Upper lobe of left lung (tissue), 6 donors: ENCODE measurements at places on chromosomes 2 and 18. TPM values are rescaled to one million over a fixed set of nuclear protein-coding genes. Genes with fewer than 3 reads are reported as not detected.
A peak's percentile ranks its signal among the peaks of the same experiment; 100 is the strongest.

ZNF892 gene
- total RNA-seq = 13.6 TPM

DNA sequence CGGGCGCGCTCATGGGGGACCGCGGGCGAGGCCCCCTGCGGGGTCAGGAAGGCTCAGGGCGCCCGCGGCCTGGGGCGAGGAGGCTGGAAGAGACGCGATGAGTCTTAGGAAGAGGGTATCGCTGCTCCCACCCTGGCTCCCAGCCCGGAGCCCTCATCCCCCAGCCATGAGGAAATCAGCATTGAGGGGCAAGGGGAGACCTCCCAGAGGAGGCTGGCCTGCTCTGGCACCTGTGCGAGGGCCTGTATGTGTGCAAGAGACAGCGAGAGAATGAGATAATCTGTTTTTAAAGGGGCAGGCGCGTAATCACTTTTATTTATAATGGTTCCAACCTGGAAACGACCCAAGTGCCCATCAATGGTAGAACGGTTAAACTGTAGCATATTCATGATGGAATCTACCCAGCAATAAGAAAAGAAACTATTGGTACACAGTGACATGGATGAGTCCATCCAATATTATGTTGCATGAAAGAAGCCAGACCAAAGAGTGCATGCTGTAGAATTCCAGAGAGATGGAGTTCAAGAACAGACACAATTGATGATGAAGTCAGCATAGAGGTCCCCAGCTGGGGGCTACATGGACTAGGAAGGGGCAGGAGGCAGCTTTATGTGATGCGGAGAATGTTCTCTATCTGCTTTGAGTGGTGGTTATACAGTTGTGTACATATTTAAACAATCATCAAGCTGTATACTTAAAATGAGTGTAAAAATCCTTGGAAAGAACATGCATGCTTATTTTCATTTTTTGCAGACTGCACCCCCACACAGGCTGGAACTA lies 14.4 kb downstream of the FBXO41 start:
- peaks cover 5% of the 10 kb centered on the region for H3K4me1 ChIP-seq
- DNase-seq = no peak
- H3K4me3 ChIP-seq = peak overlapping the region; percentile 22
- H3K27ac ChIP-seq = no peak overlapping the region
- H3K27me3 ChIP-seq = no peaks in the 10 kb centered on the region

DNA sequence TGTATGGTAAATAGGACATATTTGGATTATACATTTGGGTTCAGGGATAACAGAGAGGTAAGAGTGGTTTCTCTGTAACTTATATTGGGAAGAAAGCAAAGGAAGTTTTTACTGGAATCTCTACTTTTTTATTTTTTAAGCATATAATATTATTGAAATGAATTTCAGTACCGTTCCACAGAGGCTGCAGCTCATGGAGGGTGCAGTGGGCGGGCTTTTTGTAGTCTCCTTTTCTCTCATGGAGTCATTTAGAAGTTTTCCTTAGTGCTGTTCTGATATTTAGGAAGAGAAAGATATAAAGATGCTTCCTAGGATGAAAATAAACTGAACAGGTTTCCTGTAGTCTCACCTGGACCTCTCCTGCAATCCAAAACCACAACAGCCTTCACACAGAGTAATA lies 1153.3 kb upstream of the TMEFF2 start:
- no peak for DNase-seq
- no peaks in the 10 kb centered on the region for H3K4me1 ChIP-seq
- no peaks in the 10 kb centered on the region for H3K27me3 ChIP-seq
- H3K36me3 ChIP-seq = no peaks in the 10 kb centered on the region
- no peak overlapping the region for H3K27ac ChIP-seq

- H3K4me3 ChIP-seq = no peak overlapping the region
- no peaks in the 10 kb centered on the region for H3K4me1 ChIP-seq
- no peaks in the 10 kb centered on the region for H3K36me3 ChIP-seq
- no peaks in the 10 kb centered on the region for H3K27me3 ChIP-seq
- no peak overlapping the region for H3K27ac ChIP-seq
- peak; percentile 16 for DNase-seq
Observed at GRCh38 chr18:79386547-79386946, 9.2 kb upstream of the NFATC1 start.

CFAP221 gene
- total RNA-seq = 13.9 TPM

EIF2AK3 gene
- total RNA-seq = 20.8 TPM

GRCh38 chr2:16798472-16798871 lies 132.8 kb upstream of the CYRIA start:
- H3K4me1 ChIP-seq = no peaks in the 10 kb centered on the region
- no peaks in the 10 kb centered on the region for H3K27me3 ChIP-seq
- H3K27ac ChIP-seq = no peak overlapping the region
- no peak overlapping the region for H3K4me3 ChIP-seq

DNA sequence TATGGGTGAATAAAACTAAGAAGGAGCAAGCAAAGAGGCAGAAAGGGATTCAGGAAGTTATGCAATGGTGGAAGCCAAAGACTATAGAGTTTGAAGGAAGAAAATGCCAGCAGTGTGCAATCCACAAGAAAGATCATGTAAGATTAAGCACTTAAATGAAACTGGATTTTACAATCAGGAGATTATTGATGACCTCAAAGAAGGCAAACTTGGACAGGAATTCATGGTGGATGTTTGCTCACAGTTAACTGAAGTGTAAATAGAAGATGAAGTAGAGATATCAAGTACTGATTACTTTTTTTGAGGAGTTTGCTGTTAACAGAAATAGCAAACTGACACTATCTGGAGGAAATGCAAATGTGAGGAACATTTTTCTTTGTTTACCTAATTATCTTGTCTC lies 308.9 kb downstream of the RND3 start:
- no peak overlapping the region for H3K27ac ChIP-seq
- no peaks in the 10 kb centered on the region for H3K36me3 ChIP-seq
- H3K4me3 ChIP-seq = no peak overlapping the region
- no peak for DNase-seq
- no peaks in the 10 kb centered on the region for H3K4me1 ChIP-seq
- no peaks in the 10 kb centered on the region for H3K27me3 ChIP-seq

- DNase-seq = no peak
- H3K36me3 ChIP-seq = no peaks in the 10 kb centered on the region
- no peaks in the 10 kb centered on the region for H3K27me3 ChIP-seq
Observed at GRCh38 chr2:59887366-59887765, 666.1 kb downstream of the BCL11A start.

- H3K4me3 ChIP-seq = no peak overlapping the region
- no peaks in the 10 kb centered on the region for H3K36me3 ChIP-seq
- no peak overlapping the region for H3K27ac ChIP-seq
Observed at GRCh38 chr2:111227716-111228141, 107.0 kb downstream of the BCL2L11 start.

CD8B gene
- 2.7 TPM for total RNA-seq

BIN1 gene
- total RNA-seq = 57.0 TPM

DNA sequence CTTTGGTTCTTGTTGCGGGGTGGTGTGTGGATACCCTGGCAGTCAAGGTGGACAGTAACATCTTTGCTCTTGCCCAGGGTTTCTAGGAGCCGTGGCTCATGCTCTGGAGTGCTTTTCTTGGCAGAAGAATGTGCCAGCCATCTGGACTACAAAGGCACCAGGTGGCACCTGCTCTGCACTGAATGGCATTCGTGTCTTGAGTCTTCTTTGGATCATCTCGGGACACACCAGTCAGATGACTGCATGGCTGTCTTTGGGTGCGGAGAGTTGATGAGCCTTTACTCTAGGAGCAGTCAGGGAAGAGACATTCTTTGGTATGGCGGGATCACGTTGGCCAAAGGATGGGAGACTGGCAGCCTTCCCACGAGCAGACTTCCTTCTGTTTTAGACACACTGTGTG lies 104.1 kb upstream of the SEC11C start:
- H3K4me1 ChIP-seq = no peaks in the 10 kb centered on the region
- DNase-seq = no peak
- H3K27ac ChIP-seq = no peak overlapping the region
- H3K4me3 ChIP-seq = no peak overlapping the region
- no peaks in the 10 kb centered on the region for H3K27me3 ChIP-seq

TXNDC2 gene
- total RNA-seq = not detected

GRCh38 chr2:143468341-143468888 lies 339.2 kb downstream of the ARHGAP15 start:
- H3K36me3 ChIP-seq = no peaks in the 10 kb centered on the region
- H3K27me3 ChIP-seq = no peaks in the 10 kb centered on the region
- H3K4me1 ChIP-seq = peaks cover under 1% of the 10 kb centered on the region
- DNase-seq = no peak
- H3K27ac ChIP-seq = no peak overlapping the region

GRCh38 chr2:37000318-37000717 lies 34.0 kb upstream of the STRN start:
- no peaks in the 10 kb centered on the region for H3K27me3 ChIP-seq
- DNase-seq = no peak
- no peak overlapping the region for H3K27ac ChIP-seq
- H3K36me3 ChIP-seq = peaks cover 49% of the 10 kb centered on the region

DNA sequence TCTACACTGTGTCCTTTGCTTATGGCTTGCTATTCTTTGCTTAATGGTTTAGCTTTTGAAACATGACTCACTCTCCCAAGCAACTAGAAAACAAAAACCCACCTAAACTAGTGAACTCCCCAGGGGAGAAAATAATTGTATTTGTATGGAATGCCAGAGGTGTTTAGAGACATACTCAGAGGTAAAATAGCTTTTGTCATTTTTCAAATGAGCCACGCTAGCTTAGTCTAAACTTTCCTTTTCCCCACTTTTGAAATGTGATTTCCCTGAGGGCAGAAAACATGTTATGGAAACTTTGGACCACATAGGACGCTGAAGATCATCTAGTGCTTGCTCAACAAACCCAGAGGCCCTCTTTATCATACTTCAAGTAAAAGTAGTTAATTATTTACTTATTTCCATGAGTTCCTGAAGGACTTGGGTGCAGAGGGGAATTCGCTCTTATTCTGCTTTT lies 16.5 kb upstream of the CYTIP start:
- H3K4me3 ChIP-seq = no peak overlapping the region
- no peak for DNase-seq
- no peaks in the 10 kb centered on the region for H3K36me3 ChIP-seq
- no peak overlapping the region for H3K27ac ChIP-seq
- H3K27me3 ChIP-seq = no peaks in the 10 kb centered on the region
- H3K4me1 ChIP-seq = no peaks in the 10 kb centered on the region

CCDC148 gene
- 0.69 TPM for total RNA-seq

DNA sequence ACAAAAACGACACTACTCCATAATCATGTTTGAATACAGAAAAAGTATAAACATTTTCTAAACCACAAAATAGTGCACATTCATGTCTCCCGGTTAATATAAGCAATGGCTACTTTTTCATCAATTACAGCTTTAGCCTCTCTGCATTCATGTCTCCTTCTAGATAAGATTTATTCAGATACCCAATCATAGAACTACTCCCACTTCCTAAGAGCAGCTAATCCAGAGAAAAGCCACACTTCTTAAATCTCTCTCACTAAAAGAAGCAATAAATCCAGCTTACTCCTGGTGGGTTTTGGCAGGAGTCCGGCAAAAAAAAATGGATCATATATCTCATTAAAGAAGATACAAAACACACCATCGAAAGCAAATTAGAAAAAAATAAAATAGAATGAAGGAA lies 20.1 kb downstream of the DSEL start:
- H3K36me3 ChIP-seq = no peaks in the 10 kb centered on the region
- H3K4me3 ChIP-seq = no peak overlapping the region
- H3K27me3 ChIP-seq = no peaks in the 10 kb centered on the region
- no peaks in the 10 kb centered on the region for H3K4me1 ChIP-seq

DNA sequence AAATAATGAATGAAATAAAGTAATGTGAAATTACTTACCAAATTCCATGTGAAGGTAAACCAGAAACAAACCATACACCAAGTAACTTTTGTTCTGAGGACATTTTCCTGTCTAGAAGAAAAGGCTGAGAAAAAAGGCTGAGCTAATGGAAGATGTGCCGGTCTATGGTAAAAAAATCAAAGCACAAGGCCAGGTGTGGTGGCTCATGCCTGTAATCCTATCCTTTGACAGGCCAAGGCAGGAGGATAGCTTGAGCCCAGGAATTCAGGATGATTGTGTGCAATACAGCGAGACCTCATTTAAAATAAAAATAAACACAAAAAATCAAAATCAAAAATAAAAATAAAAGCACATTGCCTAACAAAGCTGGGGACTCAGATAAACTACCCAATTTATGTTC lies 6.7 kb downstream of the ORC4 start:
- H3K4me3 ChIP-seq = no peak overlapping the region
- no peaks in the 10 kb centered on the region for H3K4me1 ChIP-seq
- no peak for DNase-seq

PRSS56 gene
- total RNA-seq = not detected

DNA sequence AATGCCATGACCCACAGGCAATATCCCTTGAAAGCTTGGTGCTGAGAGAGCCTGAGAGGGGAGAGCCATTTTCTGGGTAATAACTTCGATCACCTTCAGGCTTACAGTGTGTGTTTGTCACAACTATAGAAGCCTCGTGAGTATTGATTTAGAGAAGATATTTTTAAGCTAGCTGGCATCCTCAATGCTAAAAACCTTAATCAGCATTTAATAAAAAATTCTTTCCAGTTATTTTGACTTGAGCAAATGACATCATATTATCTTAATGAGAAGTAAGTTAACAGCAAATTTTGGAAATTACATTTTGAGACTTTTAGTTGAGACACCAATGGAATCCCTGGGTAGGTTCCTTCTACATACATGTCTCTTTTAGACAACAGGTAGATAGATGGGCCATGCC lies 283.7 kb downstream of the NYAP2 start:
- H3K27ac ChIP-seq = no peak overlapping the region
- no peaks in the 10 kb centered on the region for H3K36me3 ChIP-seq
- no peaks in the 10 kb centered on the region for H3K4me1 ChIP-seq
- H3K4me3 ChIP-seq = no peak overlapping the region

GRCh38 chr2:88692187-88692586 lies 714 bp downstream of the RPIA start:
- peak overlapping the region; percentile 93 for H3K27ac ChIP-seq
- DNase-seq = peak; percentile 30
- no peaks in the 10 kb centered on the region for H3K36me3 ChIP-seq
- H3K4me3 ChIP-seq = peak overlapping the region; percentile 85

- peaks cover under 1% of the 10 kb centered on the region for H3K4me1 ChIP-seq
- no peak overlapping the region for H3K4me3 ChIP-seq
- H3K27ac ChIP-seq = no peak overlapping the region
- no peak for DNase-seq
Observed at GRCh38 chr2:25788457-25788856, 89.8 kb downstream of the ASXL2 start.

DNA sequence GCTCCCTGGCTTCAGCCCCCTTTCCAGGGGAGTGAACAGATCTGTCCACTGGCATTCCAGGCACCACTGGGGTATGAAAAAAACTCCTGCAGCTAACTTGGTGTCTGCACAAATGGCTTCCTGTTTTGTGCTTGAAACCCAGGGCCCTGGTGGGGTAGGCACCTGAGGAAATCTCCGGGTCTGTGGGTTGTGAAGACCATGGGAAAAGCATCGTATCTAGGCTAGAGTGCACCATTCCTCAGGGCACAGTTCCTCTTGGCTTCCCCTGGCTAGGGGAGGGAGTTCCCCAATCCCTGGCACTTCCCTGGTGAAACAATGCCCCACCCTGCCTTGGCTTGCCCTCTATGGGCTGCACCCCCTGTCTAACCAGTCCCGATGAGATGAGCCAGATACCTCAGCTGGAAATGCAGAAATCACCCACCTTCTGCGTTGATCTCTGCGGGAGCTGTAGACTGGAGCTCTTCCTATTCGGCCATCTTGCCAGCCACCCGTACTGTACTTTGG lies 34.1 kb downstream of the TFPI start:
- H3K4me3 ChIP-seq = no peak overlapping the region
- no peak overlapping the region for H3K27ac ChIP-seq
- peaks cover 19% of the 10 kb centered on the region for H3K36me3 ChIP-seq
- H3K4me1 ChIP-seq = no peaks in the 10 kb centered on the region

- no peaks in the 10 kb centered on the region for H3K4me1 ChIP-seq
- H3K36me3 ChIP-seq = no peaks in the 10 kb centered on the region
- H3K27me3 ChIP-seq = no peaks in the 10 kb centered on the region
- H3K4me3 ChIP-seq = no peak overlapping the region
Observed at GRCh38 chr2:198017068-198017467, 212.7 kb downstream of the PLCL1 start.
